ENCODE measurements at places on chromosomes 7 and 10. TPM values are rescaled to one million over a fixed set of nuclear protein-coding genes. Genes with fewer than 3 reads are reported as not detected.

The GRIFIN gene
- not detected for total RNA-seq

The FAM24A gene
- total RNA-seq, result not detected

The PHYHIPL gene
- total RNA-seq, result not detected

The NODAL gene
- not detected for total RNA-seq

The CCL24 gene
- not detected for total RNA-seq

The OR2A1 gene
- total RNA-seq, result not detected

The PDGFA gene
- total RNA-seq, result 2.0 TPM

The EEPD1 gene
- total RNA-seq, result 15.7 TPM

The TMEM236 gene
- not detected for total RNA-seq

The GLI3 gene
- total RNA-seq, result 0.34 TPM

The EVX1 gene
- not detected for total RNA-seq

The AMPH gene
- total RNA-seq, result not detected

The TBXAS1 gene
- 20.9 TPM for total RNA-seq

The PRSS37 gene
- total RNA-seq, result not detected

The GPR26 gene
- total RNA-seq, result not detected

The DYNC1I1 gene
- total RNA-seq, result 0.12 TPM

The GSTK1 gene
- total RNA-seq, result 428 TPM

DNA sequence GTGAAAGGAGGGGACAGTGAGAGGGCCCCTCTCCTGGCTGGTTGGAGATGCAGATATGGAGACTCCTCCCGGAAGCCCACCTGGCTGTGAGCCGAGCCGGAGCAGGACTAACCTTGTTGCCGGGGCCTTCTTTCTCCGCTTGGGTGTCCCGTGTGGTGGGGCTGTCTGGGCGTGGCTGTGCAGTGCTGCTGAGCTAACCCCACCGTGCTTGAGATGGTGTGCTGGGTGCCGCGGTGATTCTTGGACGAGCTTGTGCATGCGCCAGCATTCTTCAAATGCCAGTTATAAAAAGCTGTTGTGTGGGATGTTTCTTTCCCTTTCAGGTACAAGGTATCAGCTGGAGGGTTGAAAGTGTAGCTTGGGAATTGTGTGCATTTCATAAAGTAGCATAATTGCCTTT, 48.8 kb downstream of the DAGLB start:
- DNase-seq, result no peak

- no peak for DNase-seq
Measured at GRCh38 chr10:25725917-25726716, 207.9 kb upstream of the MYO3A start.

- DNase-seq, result no peak
Measured at GRCh38 chr10:52106899-52107298, 207.2 kb upstream of the DKK1 start.

DNA sequence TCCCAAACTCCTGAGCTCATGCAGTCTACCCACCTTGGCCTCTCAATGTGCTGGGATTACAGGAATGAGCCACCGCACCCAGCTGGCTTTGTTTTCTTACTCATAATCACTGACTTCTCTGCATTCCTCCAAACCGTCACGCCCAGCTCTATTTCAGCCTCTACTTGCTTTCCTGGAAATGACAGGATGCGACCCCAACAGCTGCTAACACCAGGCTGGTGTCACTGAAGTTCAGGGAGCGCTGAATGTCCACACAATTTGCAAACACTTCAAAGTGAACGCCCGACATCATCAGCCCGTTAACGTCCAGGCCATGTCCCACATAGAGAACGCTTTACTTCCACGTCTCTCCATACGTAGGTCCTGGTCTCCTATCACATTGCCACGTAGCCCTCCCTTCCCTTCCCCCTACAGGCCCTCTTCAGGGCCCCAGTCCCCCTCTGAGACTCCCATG, 12.8 kb upstream of the PROSER2 start:
- no peak for DNase-seq

DNA sequence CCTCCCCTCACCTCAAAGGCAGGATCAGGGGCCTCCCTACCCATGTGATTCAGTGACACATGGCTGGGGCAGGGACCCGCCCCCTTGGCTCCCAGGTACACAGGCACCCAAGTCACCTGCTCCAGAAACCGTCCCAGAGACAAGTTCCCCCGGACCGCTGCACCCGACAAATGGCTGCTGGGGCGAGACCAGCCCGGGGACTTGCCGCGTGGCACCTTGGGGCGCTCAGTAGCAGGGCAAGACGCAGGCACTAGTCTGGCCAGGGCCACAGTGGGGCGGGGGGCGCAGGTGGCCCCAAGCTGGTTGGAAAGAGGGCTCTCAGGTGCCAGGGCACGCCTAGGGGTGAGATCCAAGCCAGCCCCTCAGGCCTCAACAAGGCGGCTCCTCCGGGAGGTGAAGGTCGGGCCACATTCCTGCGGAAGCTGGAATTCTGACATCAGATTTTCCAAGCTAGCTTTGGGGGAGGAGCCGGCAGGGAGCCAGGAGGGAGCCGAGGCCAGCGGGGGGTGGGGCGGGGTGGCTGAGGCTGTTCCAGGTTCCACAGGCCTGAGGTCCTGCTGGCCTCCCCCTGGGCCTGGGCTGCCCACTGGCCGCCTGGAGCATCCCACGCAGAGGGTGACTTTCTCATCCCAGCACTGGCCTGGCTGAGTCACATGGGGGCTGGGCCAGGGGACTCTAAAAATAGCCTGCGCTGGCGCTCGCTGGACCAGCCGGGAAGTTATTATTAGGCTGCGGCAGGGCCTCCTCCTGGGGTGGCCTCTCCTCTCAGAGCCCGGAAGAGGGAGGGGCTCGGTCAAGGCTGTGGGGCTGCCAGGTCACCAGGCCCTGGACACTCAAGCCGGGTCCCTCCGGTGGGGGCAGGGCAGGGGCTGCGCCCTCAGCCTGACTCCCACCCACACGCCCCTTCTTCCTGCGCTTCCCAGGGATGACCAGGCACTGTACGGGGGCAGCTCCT, 20.5 kb upstream of the INPP5A start:
- DNase-seq, result peak; percentile 3

DNA sequence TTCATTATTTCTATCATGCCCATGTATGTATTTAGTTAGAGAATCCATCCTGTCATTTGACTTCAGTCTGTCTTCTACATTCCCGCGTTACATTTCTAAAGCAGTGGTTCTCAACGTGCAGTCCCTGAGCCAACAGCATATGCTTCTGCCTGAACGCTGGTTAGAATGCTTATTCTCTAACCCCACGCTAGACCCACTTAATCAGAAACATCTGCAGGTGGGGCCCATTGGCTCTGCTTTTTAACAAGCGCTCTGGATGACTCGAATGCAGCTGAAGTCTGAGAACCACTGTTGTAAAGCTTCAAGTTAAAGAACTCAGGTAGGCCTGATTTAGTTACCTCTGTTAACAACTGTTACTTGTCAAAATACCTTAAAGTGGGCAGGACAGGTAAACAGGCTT, 38.2 kb downstream of the NEUROD6 start:
- DNase-seq, result no peak

DNA sequence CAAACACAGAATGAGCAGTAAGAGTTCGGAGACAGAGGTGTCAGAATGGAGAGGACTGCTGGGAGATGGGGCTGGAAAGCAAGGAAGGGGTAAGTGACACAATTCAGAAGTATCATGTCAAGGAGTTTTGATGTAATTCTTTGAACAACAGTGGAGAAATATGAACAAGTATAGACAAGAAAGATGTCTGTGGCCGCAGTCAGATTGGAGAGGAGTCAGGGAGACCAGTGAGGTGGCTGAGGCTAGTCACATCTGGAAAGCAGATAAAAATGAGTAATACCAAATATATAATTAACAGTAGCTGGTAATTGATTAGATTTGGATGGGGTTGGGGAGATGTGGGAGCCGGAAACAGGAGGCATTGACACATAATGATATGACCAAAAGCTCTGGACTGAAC, 540.9 kb downstream of the SUGCT start:
- no peak for DNase-seq

- no peak for DNase-seq
Measured at GRCh38 chr7:40507166-40507565, 372.4 kb downstream of the SUGCT start.

- no peak for DNase-seq
Measured at GRCh38 chr10:27948186-27948585, 50.7 kb downstream of the ODAD2 start.

- no peak for DNase-seq
Measured at GRCh38 chr7:44307301-44307900, 18.0 kb downstream of the CAMK2B start.

GRCh38 chr7:12397671-12398070, 6.0 kb downstream of the VWDE start:
- no peak for DNase-seq

DNA sequence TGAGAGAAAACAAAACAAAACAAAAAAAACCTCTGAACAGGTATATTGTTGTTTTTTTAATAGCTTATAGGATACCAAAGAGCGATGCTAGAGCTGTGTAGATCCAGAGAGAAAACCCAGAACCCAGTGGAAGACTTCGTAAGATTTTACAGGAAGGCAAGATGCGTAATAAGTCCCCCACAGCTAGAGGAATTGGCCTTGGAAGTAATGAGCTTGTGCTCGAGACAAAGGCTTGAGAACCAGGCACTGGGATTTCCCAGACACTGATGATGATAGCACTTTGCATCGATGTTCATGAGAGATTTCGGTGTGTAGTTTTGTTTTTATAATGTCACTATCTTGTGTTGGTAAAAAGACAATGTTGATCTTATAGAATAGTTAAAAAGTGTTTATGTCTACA, 821.5 kb upstream of the IGFBP3 start:
- no peak for DNase-seq

DNA sequence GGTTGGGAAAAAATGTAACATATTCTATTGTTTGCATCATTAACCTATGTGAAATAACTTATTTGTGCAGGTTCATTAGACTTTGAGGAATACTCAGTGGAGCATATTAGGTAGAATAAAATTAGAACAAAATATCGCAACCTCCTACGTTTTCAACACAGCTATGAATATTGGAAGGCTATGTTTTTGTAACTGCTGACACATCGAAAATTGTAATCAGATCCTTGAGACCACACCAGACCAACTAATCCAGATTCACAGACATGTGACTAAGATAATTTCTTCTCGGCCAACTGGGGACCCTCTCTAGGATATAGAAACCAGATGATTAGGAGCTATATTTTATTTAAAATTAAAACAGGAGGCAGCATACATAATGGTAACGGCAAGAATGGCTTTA, 77.5 kb upstream of the VWC2 start:
- no peak for DNase-seq

DNA sequence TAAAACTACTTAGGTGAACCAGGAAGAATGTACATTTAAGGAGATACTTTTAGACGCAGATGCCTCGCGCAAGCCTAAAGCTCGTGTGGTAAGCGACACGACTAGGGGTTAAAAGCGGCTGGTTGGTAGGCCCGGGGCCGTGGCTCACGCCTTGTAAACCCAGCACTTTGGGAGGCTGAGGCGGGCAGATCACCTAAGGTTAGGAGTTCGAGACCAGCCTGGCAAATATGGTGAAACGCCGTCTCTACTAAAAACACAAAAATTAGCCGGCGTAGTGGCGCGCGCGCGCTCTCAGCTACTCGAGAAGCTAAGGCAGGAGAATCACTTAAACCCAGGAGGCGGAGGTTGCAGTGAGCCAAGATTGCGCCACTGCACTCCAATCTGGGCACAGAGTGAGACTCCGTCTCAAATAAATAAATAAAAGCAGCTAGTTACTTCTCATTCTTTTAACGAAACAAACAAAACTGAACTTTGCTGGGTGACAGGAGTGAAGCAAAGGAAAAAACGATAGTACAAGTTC, 879 bp downstream of the NUDT5 start:
- no peak for DNase-seq

- DNase-seq, result no peak
Measured at GRCh38 chr7:17879075-17879661, 61.1 kb downstream of the SNX13 start.

GRCh38 chr10:116691635-116692034, 50.7 kb downstream of the HSPA12A start:
- no peak for DNase-seq

DNA sequence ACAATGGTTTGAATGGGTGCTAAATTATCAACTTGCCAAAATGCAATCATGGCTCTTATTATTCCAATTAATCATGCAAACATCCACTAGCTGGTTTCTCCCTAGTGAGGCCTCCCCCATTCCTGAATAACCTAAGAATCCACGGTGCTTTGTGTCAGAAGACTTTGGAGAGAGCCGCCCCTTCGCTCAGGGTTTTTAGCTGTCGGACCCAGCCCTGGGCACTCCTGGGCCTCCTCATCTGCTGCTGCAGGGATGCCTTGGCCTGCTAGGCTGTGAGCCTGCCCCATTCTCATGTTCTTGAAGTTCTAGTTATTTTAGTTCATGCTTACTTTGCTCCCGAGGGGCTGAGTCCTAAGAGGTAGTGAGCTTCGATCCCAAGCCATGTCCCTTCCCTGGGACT, 34.1 kb upstream of the SFRP5 start:
- DNase-seq, result no peak

- DNase-seq, result no peak
Measured at GRCh38 chr7:44078521-44078920, 3.8 kb downstream of the POLM start.

- no peak for DNase-seq
Measured at GRCh38 chr10:47166405-47166777, 133.6 kb upstream of the GDF10 start.

DNA sequence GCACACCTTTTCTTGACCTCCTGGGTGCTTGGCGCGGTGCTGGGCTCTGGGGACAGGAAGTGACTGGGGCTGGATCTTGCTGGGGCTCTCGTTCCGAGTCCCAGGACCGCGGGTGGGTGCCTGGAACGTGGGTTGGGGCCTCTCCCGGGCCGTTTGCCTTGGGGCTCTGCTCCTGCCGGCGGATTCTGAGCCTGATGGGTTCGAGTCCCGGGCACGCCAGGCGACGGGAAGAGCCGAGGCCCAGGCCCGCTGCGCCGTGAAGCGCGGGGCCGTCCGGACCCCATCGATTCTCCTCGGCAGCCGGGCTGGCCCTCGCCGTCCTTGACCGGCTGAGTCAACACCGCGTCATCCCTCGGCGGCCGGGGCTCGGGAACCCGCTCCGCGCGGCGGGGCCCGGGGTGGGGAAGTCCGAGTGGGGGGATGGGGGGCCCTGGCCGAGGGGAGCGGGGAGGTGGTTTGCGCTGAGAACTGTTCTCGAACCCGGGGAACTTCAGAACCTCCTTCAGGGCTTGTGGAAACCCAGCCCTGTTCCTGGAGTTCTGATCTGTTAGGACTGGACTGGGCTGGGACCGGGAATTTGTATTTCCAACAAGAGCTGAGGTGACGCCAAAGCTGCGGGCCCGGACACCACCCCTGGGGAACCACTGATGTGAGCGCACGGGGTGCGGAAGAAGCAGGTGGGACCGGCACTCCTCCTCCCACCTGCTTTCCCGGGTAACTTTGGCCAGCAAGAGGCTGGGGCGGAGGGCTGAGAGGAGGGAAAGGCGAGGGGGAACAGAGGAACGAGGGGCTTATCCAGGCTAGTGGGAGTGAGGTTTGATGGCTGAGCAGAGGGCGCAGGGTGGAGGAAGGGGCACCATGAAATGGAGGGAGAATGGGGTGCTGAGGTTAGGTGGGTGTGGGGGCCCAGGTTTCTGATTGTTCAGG, 6.2 kb downstream of the HHEX start:
- no peak for DNase-seq

- DNase-seq, result no peak
Measured at GRCh38 chr10:113045147-113046055, 95.4 kb downstream of the TCF7L2 start.

All from T-helper 17 cell (primary cell).